ENCODE measurements at places on chromosomes 5 and 9. TPM values are rescaled to one million over a fixed set of nuclear protein-coding genes. Genes with fewer than 3 reads are reported as not detected.

KIF4B gene
- 0.15 TPM for total RNA-seq

BTNL9 gene
- not detected for total RNA-seq

PRDM9 gene
- not detected for total RNA-seq

ENTR1 gene
- 37.7 TPM for total RNA-seq

ARHGEF37 gene
- total RNA-seq = 2.2 TPM

KCNMB1 gene
- total RNA-seq = not detected

CORO2A gene
- 0.33 TPM for total RNA-seq

SLC1A3 gene
- total RNA-seq = 8.3 TPM

PIP5K1B gene
- total RNA-seq = not detected

CDKN2B gene
- total RNA-seq = 42.2 TPM

PCDHB7 gene
- under 0.01 TPM for total RNA-seq

OGN gene
- 17.5 TPM for total RNA-seq

CAVIN4 gene
- total RNA-seq = 1.2 TPM

IRGM gene
- total RNA-seq = not detected

AQP7 gene
- total RNA-seq = 0.99 TPM

PHF24 gene
- total RNA-seq = under 0.01 TPM

PIP5KL1 gene
- total RNA-seq = 3.3 TPM

ZNF622 gene
- 58.6 TPM for total RNA-seq

CDO1 gene
- total RNA-seq = 9.0 TPM

GABRA6 gene
- total RNA-seq = not detected

TRIP13 gene
- 5.6 TPM for total RNA-seq

SLC36A1 gene
- total RNA-seq = 8.4 TPM

OTULINL gene
- total RNA-seq = 0.17 TPM

GPR150 gene
- total RNA-seq = 0.66 TPM

KCNN2 gene
- total RNA-seq = 0.44 TPM

SPATA31D4 gene
- not detected for total RNA-seq

TMEM215 gene
- total RNA-seq = not detected

ARID3C gene
- not detected for total RNA-seq

LHFPL2 gene
- 84.7 TPM for total RNA-seq

CFAP157 gene
- 0.17 TPM for total RNA-seq

PCAT7 gene
- not detected for total RNA-seq

GZMA gene
- not detected for total RNA-seq

TMEM167A gene
- 58.4 TPM for total RNA-seq

NUDT12 gene
- total RNA-seq = 11.1 TPM

C1QTNF3 gene
- 0.99 TPM for total RNA-seq

CARD6 gene
- 18.7 TPM for total RNA-seq

PTGER4 gene
- 10.3 TPM for total RNA-seq

ANKHD1 gene
- 90.3 TPM for total RNA-seq

FAT2 gene
- 0.58 TPM for total RNA-seq

WDR36 gene
- 96.4 TPM for total RNA-seq

SHB gene
- 35.2 TPM for total RNA-seq

PCDHA9 gene
- under 0.01 TPM for total RNA-seq
